ENCODE measurements at places on chromosomes 5 and 9.

GRCh38 chr9:121892706-121893105 lies 200.4 kb downstream of the TTLL11 start:
- DNase-seq, result no peak

DNA sequence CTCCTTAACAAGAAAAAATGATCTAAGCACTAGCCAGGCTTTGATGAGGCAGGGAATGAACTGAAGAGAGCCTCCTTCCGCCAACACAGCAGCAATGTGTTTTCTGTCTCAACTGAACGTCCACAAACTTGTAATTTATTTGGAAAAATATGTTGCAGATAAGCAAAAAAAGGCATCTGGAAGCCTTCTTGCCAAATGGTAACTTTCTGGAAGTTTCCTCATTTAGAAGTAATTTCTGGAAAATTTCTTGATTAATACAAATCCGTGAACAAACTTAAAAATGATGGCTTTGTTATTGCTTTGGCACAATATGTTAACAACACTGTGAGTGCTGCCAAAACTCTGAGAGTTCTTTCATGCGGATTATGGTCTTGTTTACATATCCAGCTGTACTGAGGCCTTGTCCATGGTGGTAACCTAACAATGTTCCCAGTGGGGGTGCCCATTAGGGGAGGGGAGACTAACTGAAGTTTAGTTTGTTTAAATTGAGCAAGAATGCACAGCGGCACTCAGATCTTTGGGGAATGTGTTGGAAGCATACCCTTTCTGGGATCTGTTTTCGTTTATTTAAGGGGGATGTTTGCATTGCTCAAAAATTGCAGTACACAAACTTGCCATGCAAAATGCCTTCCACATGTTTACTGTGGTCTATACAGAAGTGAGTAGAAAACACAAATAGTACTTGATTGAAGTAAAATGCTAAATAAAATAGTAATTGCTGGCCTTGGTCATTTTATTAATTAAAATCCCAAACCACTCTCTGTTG lies 334.7 kb downstream of the NR2F1-AS1 start:
- no peak for DNase-seq

DNA sequence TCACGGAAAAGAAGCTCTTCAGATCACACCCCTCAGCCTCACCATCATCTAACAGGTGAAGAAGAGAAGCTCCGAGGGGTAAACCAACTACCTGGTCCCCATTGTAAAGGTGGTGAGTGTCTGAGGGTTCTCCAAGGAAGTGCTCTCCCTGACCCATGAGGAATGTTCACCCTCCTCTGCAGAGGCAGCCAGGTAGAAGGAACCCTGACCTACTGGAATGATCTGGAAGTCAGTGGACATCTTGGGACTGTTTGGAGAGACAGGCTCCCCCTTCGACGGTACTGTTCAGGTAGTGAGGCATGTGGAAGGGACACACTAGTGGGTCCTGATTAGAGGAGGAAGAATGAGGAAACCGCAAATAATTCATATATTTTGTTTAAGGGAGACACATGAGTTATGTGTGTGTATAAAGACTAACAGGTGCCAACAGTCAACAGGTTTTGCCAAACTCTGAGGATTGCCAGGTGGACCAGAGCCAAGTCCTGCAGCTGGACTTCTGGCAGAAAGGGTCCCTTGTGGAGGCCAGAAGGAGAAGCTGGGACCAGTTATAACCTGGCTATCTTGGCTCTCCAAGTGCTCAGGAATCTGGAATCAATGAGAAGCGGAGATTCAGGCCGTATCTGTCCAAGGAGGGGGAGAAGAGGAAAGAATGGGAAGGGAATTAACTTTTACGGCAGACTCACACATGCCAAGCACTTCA lies 3.0 kb upstream of the ZBTB34 start:
- no peak for DNase-seq

DNA sequence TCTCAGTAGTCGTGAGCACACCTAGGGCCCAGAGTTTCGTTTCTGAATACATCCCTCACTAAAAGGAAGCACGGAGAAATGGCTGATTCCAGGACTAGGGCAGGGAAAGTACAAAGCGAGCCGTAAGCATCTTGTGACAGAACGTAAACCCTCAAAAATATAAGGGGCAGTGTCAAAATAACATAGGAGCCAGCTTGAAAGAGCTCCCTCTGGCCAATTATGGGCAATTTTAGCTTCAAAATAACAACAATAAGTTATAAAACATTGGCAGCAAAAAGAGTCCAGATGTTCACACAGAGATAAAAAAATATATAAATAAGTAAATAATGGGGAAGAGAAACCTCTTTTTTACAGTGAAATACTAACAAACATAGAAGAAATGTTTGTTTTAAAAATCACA lies 18.5 kb upstream of the GLIS3 start:
- DNase-seq, result no peak

DNA sequence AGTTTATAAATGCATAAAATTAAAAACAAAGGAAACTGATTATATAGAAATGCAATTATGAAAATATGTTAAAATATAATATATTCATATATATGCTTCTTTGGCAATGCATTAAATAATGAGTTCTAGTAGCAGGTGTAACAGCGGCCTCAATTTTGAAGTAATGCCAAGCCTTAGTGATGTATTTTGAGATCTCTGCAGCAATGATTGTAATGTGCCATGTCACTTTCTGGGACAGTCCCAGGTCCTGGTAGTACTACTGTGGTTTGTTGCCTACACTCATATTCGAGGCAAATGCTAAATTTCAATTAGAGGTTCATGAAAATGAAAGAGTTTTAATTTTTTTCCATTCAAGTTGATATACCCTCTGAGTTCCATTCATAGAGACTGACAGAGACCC lies 75.8 kb upstream of the ORM1 start:
- no peak for DNase-seq

GRCh38 chr5:27906931-27907601 lies 868.7 kb upstream of the CDH9 start:
- DNase-seq, result no peak

DNA sequence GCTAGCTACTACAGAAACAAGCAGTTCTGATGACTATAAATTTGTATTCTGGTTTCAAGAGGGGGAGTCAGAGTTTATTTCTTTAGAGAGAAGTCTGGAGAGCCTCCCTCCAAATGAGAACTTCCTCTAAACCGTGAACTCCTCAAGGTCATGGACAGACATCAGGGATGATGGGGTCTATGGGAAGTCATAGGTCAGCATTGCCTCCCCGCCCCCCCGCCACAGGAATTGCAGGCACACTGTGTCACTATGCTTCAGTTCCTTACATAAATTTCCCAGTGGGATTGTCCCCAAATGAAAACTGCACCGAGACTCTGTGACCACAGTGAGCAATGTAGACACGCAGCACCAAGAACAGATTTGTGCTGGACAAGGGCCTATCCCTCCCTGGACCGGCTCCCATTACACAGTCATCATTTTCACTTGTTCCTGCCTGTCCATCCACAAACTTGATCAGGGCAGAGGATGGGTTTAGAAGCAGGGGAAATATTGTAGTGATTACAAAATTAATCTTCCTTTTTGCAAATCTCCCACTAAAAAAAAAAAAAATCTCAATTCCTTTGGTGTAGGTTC lies 300.3 kb downstream of the EFNA5 start:
- DNase-seq, result no peak

- DNase-seq, result no peak
These were observed 323.5 kb upstream of the SLC24A2 start for GRCh38 chr9:20112205-20112783.

DNA sequence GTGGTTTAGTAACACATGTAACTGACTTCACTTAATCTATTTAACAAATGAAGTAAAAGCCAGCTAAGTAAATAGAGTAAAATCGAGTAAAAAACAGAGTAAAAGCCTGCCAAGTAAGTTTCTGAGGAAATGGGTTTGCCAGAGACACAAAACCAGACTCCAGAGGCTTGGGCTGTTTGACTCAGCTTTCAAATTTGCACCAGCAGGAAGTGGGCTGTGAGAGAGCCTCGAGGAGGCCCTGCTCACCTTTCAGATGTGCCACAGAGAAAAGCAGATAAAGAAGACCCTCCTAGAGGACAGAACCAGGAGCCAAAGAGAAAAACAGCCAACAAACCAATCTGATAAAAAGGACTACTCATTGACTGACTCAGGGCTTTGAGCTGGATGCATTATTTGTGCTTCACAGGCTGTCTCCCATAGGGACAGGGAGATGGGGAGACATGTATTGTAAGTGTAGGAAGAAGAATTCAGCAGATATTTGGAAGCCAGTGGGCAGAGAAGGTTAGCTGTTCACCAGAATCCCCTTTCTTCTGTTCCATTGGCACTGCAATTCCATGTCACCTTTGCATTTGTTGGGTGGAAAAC lies 14.4 kb upstream of the AMACR start:
- DNase-seq, result no peak

GRCh38 chr5:92208265-92208664 lies 825.1 kb upstream of the ARRDC3 start:
- DNase-seq, result no peak

- DNase-seq, result no peak
These were observed 83.8 kb upstream of the FSTL4 start for GRCh38 chr5:133696006-133696584.

- DNase-seq, result no peak
These were observed 21.9 kb downstream of the CSF2 start for GRCh38 chr5:132095424-132095972.

DNA sequence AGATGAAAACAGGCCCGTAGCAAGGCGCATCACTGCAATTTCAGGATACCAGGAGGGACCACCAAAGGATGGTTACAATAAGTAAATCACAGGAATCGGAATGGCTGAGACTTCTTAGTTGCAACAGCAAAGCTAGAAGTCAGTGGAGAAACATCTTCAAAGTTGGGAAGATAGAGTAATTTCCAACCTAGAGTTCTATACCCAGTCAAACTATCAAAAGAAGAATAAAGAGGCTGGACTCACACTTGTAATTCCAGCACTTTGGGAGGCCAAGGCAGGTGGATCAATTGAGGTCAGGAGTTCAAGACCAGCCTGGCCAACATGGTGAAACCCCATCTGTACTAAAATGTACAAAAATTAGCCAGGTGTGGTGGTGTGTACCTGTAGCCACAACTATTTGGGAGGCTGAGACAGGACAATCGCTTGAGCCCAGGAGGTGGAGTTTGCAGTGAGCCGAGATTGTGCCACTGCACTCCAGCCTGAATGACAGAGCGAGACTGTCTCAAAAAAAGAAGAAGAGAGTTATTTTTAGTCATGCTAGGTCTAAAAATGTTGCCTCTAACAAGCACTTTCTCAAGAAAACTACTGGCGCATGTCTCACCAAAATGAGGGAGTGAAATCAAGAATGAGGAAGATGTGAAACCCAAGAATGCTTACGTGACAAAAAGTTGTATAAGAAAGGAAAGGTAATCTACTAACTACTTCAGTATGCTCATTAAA lies 267.7 kb downstream of the DENND1A start:
- DNase-seq, result no peak

DNA sequence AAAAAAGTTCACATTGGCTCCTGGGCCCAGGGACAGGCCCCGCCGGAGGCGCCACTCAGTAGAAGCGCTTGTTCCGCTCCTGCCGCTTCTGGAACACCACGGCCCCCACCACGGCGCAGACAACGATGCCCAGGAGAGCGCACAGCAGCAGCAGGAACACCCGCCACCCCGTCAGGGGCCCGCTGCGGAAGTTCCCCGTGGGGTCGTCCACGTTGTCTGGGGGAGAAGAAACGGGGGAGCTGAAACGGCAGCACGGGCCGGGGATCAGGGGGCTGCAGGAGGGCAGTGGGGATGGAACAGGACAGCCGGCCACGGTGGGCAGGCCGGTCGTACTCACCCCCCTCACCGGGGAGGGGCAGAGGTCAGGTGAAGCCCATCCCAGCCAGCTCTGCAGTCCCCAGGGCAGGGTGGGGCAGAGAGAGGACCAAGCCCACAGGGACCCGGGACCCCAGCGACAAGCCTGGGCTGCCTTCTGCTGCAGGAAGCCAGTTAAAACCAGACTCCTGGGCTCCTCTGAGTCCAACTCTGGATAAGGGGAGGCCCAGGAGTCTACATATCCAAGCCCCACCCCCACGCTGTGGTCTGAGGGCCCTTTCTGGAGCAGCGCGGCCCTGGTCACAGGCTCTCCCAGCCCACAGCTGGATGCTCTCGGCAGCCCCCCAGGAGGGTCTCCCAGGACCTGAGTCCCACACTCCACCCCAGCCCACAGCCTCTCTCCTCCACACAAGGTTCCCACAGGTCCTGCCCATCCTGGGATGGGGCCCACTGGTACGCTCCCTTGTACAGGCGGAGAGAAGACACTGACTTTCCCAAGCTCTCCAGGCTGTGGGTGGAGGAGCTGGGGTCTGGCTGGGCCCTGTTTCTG lies 19.2 kb downstream of the LMAN2 start:
- no peak for DNase-seq

DNA sequence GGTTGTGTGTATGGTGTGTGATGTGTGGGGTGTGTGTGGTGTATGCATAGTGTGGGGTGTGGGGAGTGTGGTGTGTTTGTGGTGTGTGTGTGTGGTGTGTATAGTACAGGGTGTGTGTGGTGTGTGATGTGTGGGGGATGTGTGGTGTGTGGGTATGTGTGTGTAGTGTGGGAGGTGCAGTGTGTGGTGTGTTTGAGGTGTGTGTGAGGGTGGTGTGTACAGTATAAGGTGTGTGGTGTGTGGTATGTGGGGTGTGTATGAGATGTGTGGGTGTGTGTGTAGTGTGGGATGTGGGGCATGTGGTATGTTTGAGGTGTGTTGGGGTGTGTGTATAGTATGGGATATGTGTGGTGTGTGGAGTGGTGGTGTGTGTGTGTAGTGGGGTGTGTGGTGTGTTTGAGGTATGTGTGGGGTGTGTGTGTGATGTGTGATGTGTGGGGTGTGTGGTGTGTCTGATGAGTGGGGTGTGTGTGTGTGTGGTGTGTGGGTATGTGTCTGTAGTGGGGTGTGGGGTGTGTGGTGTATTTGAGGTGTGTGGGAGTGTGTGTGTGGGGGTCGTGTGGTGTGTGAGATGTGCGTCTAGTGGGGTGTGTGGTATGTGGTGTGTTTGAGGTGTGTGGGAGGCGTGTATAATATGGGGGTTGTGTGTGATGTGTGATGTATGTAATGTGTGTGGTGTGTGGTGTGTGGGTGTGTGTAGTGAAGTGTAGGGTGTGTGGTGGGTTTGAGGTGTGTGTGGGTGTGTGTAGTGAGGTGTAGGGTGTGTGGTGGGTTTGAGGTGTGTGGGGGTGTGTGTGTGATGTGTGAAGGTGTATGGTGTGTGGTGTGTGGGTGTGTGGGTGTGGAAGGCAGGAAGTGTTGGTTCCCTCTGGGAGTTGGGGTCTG lies 8.6 kb downstream of the ECSCR start:
- no peak for DNase-seq

- DNase-seq, result peak; percentile 12
These were observed 120.6 kb downstream of the TTLL11 start for GRCh38 chr9:121972501-121972981.

GRCh38 chr9:97593960-97594359 lies 39.2 kb downstream of the TSTD2 start:
- no peak for DNase-seq
